ENCODE measurements at places on chromosomes 7 and 10.

DNA sequence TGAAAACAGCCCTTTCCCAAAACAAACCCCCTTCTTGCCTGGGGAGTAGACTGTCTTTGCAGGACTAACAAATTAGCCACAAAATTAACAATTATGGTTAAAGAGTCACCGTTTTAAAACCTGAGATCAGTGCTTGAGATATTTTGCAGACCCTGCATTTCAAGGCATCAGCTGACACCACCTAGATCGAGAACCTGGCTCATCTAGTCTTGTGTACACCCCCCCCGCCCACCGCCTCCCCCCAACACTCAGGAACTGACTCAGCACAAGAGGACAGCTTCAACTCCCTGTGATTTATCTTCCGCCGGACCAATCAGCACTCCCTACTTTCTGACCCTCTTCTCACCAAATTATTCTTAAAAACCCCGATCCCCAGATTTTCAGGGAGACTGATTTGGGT is 737.1 kb downstream of the PHTF2 start:
- DNase-seq = no peak

- no peak for DNase-seq
Observed at GRCh38 chr10:130463876-130464364, 327.7 kb downstream of the GLRX3 start.

GRCh38 chr10:97179311-97179710 is 6.4 kb downstream of the SLIT1 start:
- DNase-seq = no peak

DNA sequence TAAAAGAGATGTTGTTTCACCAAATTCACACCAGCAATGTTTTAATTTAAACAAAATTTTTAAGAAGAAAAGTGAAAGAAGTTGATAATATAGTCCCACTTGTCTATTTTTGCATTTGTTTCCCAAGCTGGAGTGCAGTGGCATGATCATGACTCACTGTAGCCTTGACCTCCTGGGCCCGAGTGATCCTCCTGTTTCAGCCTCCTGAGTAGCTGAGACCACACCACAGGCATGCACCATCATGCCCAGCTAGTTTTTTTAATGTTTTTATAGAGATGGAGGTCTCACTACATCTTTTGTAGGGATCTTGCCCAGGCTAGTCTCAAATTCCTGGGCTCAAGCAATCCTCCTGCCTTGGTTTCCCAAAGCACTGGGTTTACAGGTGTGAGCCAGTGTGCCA is 14.1 kb upstream of the NDUFA5 start:
- DNase-seq = no peak

GRCh38 chr7:17086403-17086802 is 204.6 kb upstream of the AGR3 start:
- DNase-seq = no peak

DNA sequence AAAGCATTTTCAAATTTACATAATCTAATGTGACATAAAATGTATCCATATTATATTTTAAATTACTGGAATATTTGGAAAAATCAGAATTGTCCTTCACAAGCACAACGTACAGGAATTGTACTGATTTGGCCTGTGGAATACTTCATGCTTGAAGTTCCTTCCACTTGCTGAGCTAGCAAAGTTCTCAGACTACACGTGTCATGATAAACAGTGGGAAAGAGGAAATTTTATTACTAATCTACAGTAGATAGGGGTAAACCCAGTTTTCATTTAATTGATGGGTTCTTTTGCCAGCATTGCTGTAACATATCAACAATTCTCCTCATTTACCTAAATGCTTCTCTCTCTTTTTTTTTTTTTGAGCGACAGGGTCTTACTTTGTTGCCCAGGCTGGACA is 45.6 kb upstream of the FIGNL1 start:
- DNase-seq = no peak

DNA sequence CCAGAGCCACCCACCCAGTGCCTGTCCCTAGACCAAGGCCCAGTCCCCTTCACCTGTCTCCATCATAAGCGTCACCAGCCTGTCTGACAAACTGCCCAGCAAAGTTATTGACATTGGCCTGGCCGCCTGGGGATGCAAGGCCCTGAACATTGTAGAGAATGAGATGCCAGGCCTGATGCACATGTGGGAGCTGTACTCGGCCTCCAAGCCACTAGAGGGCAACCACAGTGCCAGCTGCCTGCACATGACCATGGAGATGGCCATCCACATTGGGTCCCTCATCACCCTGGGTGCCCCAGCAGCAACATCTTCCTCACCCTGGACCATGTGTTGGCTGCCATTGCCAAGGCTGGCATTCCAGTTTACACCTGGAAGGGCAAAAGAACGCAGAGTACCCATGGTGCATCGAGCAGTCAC is 63.7 kb upstream of the ANTXRL start:
- DNase-seq = no peak

- DNase-seq = peak; percentile 27
Observed at GRCh38 chr10:22934726-22935125, 6.9 kb downstream of the ARMC3 start.

DNA sequence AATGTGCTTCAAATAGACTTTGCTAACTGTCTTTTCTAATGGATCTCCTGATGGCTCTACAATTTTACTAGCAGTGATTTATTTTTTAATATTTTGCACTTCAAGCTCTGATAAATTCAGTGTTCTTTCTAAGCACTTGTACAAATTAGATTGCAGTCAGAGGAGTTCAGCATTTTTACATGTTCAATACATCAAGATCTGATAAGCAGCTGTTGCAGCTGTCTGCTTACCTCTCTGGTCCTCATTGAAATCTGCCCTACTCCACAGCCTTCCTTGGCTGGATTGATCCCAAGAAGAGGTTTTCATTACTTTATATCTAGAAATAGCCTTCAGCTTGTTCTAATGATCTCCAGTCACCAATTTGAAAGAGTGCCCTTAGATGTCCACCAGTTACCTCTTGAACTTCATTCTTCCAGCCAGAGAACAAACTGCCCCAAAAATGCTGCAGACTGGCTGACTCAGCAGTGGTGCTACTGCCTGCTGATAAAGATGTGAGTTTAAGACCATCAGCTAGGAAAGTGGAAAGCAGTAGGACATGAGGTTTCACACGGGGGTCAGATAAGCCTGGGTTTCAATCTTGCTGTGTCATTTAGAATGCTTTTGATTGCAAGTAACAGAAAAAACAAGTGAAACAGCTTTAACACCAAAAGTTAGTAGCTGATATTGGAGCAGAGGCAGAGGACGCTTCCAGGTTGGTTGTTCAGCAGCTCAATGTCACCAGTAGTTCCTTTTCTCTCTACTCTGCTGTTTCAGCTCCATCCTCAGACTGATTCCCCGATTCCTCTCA is 350.9 kb upstream of the NPVF start:
- no peak for DNase-seq

GRCh38 chr7:105191331-105191730 is 177.3 kb downstream of the KMT2E start:
- no peak for DNase-seq

- no peak for DNase-seq
Observed at GRCh38 chr7:95265634-95266033, 58.7 kb downstream of the PON1 start.

- DNase-seq = no peak
Observed at GRCh38 chr7:149883048-149883438, 9.3 kb downstream of the ATP6V0E2 start.

GRCh38 chr10:61151059-61151458 is 207.1 kb upstream of the RHOBTB1 start:
- no peak for DNase-seq

DNA sequence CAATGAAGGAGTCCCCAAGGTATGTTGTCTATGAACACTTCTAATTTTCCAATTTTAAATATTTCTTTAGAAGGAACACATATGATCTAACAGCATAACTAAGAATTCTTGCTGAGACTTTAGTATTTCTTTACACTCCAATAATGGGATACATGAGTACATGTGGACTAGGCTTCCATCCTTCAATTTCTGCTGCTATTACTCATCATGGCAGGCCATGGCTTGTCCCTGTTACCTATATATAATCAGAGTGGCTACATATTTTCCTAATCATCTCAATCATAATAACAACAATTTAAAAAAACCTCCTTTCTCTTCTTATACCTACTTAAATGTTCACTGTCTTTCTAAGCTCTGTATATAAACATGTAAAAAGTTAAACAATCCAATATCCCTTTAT is 60.3 kb upstream of the TAC1 start:
- DNase-seq = no peak

DNA sequence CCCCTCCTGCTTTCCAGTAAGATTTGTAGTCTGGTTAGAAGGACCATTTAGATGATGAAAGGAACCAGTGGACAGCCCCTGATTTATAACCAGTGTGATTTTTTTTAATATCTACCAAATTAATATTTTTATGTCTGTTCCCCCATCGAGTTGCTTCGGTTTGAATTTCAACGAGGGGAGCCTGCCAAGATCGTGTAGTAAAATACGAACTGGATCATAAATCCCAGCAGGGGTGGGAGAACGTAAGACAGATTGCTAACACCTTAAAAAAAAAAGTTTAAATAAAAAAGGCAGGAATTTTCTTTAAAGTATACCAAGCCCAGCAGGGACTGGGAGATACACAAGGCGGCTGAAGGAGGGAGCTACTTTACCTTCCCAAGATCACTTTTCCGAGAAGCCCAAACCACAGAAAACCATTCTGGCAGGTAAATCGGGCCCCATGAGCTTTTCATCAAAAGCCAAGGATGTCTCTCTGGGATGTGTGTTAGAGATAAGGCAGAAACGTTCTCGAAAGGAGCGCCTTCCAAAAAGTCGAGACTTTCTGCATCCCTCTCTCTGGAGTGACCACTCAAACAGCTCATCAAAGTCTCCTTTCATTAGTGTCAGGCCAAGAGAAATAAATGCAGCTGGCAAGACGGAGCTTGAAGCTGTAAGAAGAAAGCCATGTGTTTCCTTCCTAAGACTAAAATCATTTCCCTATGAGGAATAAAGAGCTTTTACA is 270.5 kb upstream of the NFE2L3 start:
- no peak for DNase-seq

DNA sequence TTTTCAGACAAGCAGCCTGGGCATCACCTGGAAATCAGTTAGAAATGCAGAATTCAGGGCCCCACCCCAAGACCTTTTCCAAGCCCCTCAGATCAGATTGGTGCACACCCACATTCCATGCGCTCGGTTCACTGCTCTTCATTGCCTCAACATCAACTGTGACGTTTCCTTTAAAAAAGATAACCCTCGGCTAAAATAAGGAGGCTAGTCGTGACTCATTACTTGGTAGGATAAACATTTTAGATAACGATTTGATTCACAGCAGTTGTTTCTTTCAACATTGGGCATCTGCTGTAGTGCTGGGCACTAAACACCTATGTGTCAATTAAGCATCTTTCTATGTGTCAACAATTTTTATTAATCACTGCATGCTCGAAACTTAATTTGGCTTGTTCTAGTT is 191.1 kb upstream of the LRGUK start:
- peak; percentile 9 for DNase-seq

DNA sequence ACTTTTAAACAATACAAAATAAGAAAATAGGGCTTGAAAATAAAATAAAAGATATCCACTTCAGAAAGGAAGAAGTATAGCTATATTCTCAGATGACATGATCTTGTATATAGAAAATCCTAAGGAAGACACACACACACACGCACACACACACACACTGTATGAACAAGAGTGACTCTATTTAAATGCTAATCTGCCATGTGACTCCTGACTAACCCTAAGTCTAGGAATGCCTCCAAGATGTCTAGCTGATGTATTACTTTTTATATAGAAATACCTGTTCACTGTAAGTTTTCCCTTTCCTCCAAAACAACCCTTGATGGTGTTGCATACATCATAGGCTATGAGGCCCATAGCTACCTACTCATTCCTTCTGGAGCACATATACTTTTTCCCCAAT is 173.1 kb upstream of the LRRTM3 start:
- peak; percentile 30 for DNase-seq

- peak; percentile 66 for DNase-seq
Observed at GRCh38 chr10:66684581-66684980, 241.3 kb upstream of the LRRTM3 start.

DNA sequence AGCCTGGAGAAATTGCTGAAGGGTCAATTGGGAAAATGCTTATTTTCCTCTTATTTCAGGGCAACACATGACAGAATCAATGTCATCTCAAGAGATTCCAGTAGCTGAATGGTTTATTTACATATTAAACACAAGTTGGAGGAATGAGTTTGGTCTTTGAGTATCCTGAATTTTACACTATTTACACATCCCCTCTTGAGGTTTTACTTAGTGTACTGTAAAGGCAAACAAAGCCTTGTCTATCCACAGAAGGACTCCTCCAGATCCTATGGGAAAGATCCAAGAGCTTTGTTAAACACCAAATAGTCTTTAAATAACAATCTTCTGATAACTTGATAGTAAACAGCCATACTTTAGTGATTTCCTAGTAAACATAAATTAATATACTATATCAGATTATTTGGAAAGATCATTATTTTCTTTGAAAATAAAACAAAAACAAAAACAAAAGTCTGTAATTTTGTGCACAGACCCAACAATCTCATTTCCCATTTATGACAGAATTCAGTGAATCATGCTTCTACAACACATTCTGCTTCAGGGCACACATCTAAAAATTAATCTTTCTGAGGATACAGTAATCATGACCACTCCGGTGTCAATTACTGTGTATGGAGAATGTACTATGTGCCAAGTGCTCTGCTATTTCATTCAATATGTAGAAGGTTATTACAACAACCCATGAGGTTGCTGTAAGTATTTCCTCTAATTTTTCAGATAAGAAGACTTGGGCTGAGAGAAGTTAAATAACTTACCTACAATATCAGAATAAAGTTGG is 575.0 kb upstream of the LRRTM3 start:
- DNase-seq = no peak

- DNase-seq = peak; percentile 9
Observed at GRCh38 chr10:66642217-66642616, 283.6 kb upstream of the LRRTM3 start.

- no peak for DNase-seq
Observed at GRCh38 chr10:92729886-92730285, 40.1 kb downstream of the HHEX start.

- DNase-seq = peak; percentile 44
Observed at GRCh38 chr10:110641256-110641655, 2.9 kb upstream of the RBM20 start.

GRCh38 chr10:5299950-5300349 is 64.8 kb upstream of the UCN3 start:
- DNase-seq = no peak

GRCh38 chr10:30600005-30600404 is 29.5 kb downstream of the LYZL2 start:
- DNase-seq = no peak

DNA sequence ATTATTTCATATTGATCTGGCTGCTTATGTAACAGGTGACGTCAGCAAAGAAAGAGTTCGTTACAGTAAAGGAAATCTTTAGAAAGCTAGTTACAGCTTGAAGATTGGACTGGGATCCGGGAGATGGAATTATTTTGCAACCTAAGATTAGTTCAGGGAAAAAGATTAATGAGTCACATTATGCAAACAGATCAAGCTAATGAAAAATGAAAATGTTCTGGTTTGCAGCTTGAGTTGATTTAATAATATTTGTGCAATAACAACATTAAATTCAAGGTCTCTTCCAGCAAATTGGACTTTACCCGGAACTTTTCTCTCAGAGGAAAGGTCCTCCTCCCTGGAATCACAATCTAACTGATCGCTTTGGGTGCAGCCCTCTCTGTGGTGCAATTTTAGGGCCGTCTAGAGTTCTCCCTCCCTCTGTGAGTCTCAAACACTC is 119.5 kb downstream of the OTUD1 start:
- DNase-seq = peak; percentile 17

- no peak for DNase-seq
Observed at GRCh38 chr10:22810643-22811465, 96.5 kb upstream of the PIP4K2A start.

All from fibroblast of skin of right quadriceps (primary cell).